ENCODE measurements at places on chromosomes 12 and 14. TPM values are rescaled to one million over a fixed set of nuclear protein-coding genes. Genes with fewer than 3 reads are reported as not detected.

The ASIC1 gene
- 451 TPM for total RNA-seq

DNA sequence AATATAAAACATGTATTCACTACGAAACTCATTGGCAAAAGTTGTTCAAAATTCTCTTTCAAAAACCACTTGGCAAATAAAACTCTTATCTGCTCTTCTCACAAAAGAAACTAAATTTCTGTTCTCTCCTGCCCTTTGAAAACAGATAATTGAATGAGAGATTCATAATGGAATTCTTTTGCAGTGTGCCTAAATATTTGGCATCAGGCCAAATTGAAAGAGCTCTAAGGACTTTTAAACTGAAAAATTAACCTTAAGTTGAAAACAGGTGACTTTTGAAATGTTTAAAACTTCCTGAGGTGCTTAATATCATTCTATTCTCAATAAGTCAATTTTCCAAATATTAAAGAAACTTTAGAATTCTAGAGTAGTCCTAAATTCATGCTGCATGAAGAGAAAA is 136.4 kb downstream of the FSCB start:
- DNase-seq, result no peak
- H3K36me3 ChIP-seq, result peaks cover 2% of the 10 kb centered on the region
- no peak overlapping the region for H3K27ac ChIP-seq

GRCh38 chr14:101884934-101885576 is 79.3 kb upstream of the DYNC1H1 start:
- H3K4me3 ChIP-seq, result no peak overlapping the region
- H3K27me3 ChIP-seq, result peaks cover 5% of the 10 kb centered on the region
- no peak for DNase-seq
- no peaks in the 10 kb centered on the region for H3K36me3 ChIP-seq

- no peak for DNase-seq
- no peaks in the 10 kb centered on the region for H3K27me3 ChIP-seq
- no peak overlapping the region for H3K27ac ChIP-seq
Measured at GRCh38 chr12:120940799-120941198, 36.6 kb upstream of the SPPL3 start.

- H3K4me1 ChIP-seq, result no peaks in the 10 kb centered on the region
- H3K27ac ChIP-seq, result no peak overlapping the region
- H3K27me3 ChIP-seq, result peaks cover 4% of the 10 kb centered on the region
- no peak for DNase-seq
- H3K4me3 ChIP-seq, result no peak overlapping the region
Measured at GRCh38 chr12:19332196-19332595, 107.1 kb upstream of the AEBP2 start.
